ENCODE measurements at places on chromosomes 3 and 15.

DNA sequence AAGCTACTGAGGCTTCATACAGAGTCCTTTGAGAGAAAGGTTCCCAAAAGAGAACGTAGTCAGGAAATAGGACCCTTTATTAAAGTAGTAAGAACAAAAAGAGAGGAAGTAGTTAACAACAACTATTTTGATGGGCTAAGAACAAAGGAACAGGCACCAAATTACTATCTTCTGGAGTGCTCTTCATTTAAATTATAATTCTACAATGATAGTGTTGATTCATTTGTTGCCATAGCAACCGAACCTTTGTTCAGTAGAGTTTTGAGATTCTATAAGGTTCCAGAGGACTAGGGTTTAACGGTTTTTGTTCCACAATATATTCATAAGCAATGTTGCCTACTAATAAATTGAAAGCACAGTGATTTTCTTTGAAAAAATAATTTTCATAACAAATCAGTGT lies 78.8 kb downstream of the CMSS1 start:
- peak; percentile 79 for DNase-seq

- DNase-seq: peak; percentile 16
These were observed 1005.9 kb downstream of the ZPLD1 start for GRCh38 chr3:103440539-103441203.

- no peak for DNase-seq
These were observed 267.6 kb upstream of the TBC1D5 start for GRCh38 chr3:18010001-18010400.

- DNase-seq: no peak
These were observed 30.5 kb downstream of the CCK start for GRCh38 chr3:42235532-42235931.

DNA sequence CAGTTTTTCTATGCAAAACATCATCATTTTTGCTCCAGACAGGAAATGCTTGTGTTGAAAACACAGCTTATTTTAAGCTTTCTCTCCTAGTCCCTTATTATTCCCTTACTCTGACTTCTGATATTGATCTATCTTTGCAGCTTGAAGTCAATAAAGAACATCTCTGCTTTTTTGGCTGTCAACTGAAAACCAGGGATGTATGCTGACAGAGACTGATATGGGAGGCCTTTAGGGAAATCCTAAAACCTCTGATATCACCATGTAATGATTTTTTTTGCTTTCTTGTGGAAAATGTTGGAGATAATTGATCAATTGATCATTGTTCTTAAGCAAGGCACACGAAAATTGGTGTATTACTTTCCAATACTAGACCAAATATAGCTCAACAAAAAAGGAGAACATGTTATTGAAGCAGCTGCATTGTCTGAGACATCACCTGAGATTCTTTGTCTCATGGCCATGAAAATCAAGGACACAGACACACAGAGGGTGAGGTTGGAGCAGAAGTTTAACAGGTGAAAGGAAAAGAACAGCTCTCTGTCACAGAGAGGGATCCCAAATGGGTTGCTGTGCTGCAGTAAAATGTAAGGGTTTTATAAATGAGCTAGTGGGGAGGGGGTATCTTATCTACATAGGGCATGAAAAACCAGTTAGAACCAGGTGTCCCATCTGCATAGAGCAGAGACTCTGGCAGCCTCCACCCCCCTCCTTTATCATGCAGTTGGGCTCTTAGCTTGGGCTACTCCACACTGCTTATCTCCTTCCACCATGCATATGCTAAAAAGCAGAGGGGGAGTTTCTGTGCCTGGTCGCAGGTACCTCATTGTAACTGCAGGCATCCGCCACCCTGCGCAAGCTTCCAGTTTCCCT lies 17.0 kb upstream of the SENP7 start:
- DNase-seq: no peak
